Liver (tissue), 10 donors: ENCODE measurements at places on chromosomes 7 and 10.
A peak's percentile ranks its signal among the peaks of the same experiment; 100 is the strongest.

- peak; percentile 43 for DNase-seq
These were observed at the start of gene ECHDC3 for GRCh38 chr10:11742009-11742778. TSS of gene ECHDC3 (plus strand) at chr10:11742382. CDS start at chr10:11742577, 195 bp downstream.

- DNase-seq, result no peak
These were observed 49.2 kb downstream of the BTRC start for GRCh38 chr10:101403161-101403560.

DNA sequence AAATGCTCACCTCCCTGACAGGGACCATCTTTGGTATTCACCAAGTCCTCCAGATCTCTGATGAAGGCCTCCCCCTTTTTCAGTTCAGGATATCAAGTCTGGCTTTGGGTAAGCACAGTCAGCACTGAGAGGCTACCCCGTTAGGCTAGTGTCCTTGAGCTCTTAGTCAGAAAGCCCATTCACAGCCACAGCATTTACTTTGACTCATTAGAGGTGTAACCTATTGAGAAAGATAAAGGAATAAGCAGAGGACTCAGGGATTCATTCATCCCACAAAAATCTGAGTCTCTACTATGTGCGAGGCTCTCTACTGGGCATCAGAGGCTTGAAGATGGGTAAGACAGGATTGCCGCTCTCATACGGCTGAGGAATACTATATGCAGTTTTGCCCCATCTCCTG is 14.0 kb upstream of the RAMP3 start:
- no peak for DNase-seq

GRCh38 chr7:29598137-29598536 is 34.5 kb downstream of the PRR15 start:
- no peak for DNase-seq

GRCh38 chr10:44985175-44985681 is 6.6 kb upstream of the DEPP1 start:
- DNase-seq, result no peak
